ENCODE measurements at places on chromosomes 5 and 9. TPM values are rescaled to one million over a fixed set of nuclear protein-coding genes. Genes with fewer than 3 reads are reported as not detected.

Gene CCNJL
- not detected for polyA plus RNA-seq

Gene CAPSL
- 0.19 TPM for polyA plus RNA-seq

Gene ITGA2
- 10.4 TPM for polyA plus RNA-seq

Gene BTNL8
- not detected for polyA plus RNA-seq

Gene SH2D3C
- not detected for polyA plus RNA-seq

Gene CHSY3
- 0.20 TPM for polyA plus RNA-seq

Gene CCNO
- 1.9 TPM for polyA plus RNA-seq

Gene RNF130
- 30.4 TPM for polyA plus RNA-seq

Gene MAP3K1
- polyA plus RNA-seq, result 1.8 TPM

Gene CCL27
- 0.50 TPM for polyA plus RNA-seq

Gene RAPGEF1
- polyA plus RNA-seq, result 3.3 TPM

Gene SPINK13
- polyA plus RNA-seq, result not detected

Gene MINAR2
- polyA plus RNA-seq, result not detected

Gene PCDHGB3
- polyA plus RNA-seq, result 1.2 TPM

Gene CDKN2AIPNL
- 36.1 TPM for polyA plus RNA-seq

Gene TIMD4
- polyA plus RNA-seq, result not detected

Gene DCP2
- 8.1 TPM for polyA plus RNA-seq

Gene MUSK
- not detected for polyA plus RNA-seq

Gene HSD17B3
- not detected for polyA plus RNA-seq

Gene HAVCR2
- not detected for polyA plus RNA-seq

Gene MAST4
- polyA plus RNA-seq, result 6.5 TPM

Gene FRMPD1
- polyA plus RNA-seq, result not detected

Gene SWI5
- polyA plus RNA-seq, result 60.7 TPM

Gene CCL28
- polyA plus RNA-seq, result 1.4 TPM

Gene CDHR2
- not detected for polyA plus RNA-seq

Gene HAPLN1
- polyA plus RNA-seq, result 77.6 TPM

Gene TMEM8B
- polyA plus RNA-seq, result 4.0 TPM

Gene FOXI1
- not detected for polyA plus RNA-seq
